CD4-positive, CD25-positive, alpha-beta regulatory T cell (primary cell): ENCODE measurements at places on chromosomes 6 and 20. TPM values are rescaled to one million over a fixed set of nuclear protein-coding genes. Genes with fewer than 3 reads are reported as not detected.

GRCh38 chr6:148629592-148630465 lies 117.0 kb upstream of the UST start:
- peak; percentile 7 for DNase-seq
- no peak overlapping the region for H3K4me3 ChIP-seq
- H3K4me1 ChIP-seq: no peaks in the 10 kb centered on the region
- H3K36me3 ChIP-seq: no peaks in the 10 kb centered on the region

DNA sequence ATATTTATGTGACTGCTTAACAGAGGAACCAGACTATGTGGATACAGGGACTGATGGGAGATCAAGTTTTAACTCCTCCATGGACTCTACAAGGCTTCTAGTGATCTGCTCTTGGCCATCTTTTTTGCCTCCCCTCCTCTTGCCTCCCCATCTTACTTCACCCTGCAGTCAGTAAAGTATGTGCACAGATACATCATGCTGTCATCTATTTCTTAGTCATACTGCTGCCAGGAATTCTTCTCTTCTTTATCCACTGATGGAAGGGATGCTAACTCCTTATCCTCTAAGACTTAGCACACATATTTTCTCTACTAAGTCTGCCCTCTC lies 27.6 kb upstream of the FAM83C start:
- peaks cover 6% of the 10 kb centered on the region for H3K36me3 ChIP-seq
- DNase-seq: no peak
- H3K4me3 ChIP-seq: no peak overlapping the region
- H3K27me3 ChIP-seq: no peaks in the 10 kb centered on the region

- H3K27me3 ChIP-seq: no peaks in the 10 kb centered on the region
- H3K27ac ChIP-seq: no peak overlapping the region
Observed at GRCh38 chr6:21781128-21781527, 187.6 kb downstream of the SOX4 start.

The C2 gene
- 1.3 TPM for total RNA-seq
